ENCODE measurements at places on chromosomes 7 and 10. TPM values are rescaled to one million over a fixed set of nuclear protein-coding genes. Genes with fewer than 3 reads are reported as not detected.

DNA sequence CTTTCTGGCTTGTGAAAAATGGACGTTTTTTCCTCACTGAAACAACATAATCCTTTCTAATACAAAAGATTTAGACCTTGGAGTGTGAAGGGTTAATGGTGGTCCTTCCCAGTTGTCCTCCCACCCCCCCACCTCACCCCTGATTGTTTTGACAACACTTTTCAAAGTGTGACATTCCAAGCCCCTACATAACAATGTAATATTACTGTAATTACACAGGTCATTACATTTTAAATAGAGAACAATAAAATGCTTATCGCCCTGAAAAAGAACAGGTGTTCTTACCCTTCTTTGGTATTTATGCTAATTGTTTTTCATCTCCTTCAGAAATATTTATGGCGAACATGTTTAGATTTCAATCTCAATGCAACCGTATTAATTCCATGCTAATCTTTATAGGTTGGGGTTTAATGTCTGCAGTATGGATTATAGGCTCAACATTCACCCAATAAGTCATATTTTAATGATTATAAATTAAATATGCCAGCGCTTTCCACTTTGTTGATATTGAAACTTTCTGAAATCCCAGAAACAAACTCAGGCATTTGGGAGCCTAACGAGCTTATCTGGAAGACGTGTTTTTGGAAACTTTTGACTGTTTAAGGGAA is 5.0 kb downstream of the TCF7L2 start:
- DNase-seq = no peak

- DNase-seq = no peak
These were observed 399.2 kb upstream of the SEMA3D start for GRCh38 chr7:85586091-85586490.

GRCh38 chr10:8600192-8600591 is 545.7 kb downstream of the GATA3 start:
- no peak for DNase-seq

GRCh38 chr10:62036186-62037081 is 134.9 kb downstream of the ARID5B start:
- DNase-seq = no peak

DNA sequence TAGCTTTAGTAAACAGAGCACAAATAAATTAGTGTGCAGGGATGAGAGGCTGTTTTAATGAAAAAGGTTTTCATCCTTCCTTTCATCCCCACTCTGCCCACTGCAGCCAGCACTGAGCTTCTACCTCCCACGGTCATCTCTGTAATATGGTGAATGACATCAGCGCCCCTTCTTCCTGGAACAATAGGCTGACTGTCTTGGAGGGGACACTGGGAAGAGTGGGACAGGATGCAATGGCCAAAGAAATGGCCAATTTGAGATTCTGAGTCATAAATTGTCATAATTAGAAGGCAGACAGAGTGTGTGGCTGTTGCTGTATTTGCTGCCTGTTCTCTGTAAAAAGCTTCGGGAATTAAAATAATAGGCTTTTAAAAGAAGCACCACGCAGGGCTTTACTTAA is 126.7 kb upstream of the CALN1 start:
- DNase-seq = no peak

GRCh38 chr10:48233559-48234005 is 40.9 kb downstream of the FRMPD2 start:
- DNase-seq = no peak

GRCh38 chr7:360454-361100 is 70.6 kb downstream of the FOXL3 start:
- DNase-seq = no peak

DNA sequence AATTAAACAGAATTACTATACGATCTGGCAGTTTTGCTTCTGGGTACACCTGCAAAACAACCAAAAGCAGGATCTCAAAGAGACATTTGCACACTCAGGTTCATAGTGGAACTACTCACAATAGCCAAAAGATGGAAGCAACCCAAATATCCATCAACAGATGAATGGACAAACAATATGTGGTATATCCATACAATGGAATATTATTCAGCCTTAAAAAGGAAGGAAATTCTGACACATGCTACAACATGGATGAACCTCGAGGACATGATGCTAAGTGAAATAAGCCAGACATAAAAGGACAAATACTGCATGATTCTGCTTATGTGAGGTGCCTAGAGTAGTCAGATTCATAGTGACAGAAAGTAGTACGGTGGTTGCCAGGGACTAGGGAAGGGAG is 330.7 kb downstream of the PLXNA4 start:
- no peak for DNase-seq

GRCh38 chr7:99092064-99092720 is 51.7 kb downstream of the SMURF1 start:
- DNase-seq = no peak

- no peak for DNase-seq
These were observed 22.5 kb downstream of the AKR1E2 start for GRCh38 chr10:4848356-4849041.

- no peak for DNase-seq
These were observed 100.7 kb downstream of the IQUB start for GRCh38 chr7:123433665-123434064.

DNA sequence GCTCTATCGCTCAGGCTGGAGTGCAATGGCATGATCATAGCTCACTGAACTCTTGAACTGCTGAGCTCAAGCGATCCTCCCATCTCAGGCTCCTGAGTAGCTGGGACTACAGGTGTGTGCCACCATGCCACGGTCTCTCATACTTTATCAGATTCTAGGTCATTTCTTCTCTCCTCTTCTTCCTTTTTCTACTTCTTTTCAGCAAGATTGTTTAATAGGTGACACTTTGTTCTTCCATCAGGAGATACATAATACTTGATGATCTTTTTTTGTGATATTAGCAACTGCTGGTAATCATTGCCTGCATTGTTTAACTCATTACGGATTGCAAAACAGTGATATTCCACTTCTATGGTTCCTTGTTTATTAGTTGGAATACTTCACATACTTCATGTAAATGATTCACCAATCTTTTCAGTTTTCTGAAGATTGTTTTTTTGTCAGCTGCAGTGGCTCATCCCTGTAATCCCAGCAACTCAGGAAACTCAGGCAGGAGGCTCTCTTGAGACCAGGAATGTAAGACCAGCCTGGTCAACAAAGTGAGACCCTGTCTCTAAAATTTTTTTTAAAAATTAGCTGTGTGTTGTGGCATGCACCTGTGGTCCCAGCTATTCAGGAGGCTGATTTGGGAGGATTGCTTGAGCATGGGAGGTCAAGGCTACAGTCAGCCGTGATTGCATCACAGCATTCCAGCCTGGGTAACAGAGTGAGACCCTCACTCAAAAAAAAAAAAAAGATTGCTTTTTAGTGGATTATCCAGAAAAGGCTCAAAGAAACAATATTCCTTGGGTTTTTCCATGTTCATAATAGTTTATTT is 36.2 kb upstream of the CHST3 start:
- DNase-seq = peak; percentile 49

- DNase-seq = no peak
These were observed 599.5 kb downstream of the ARL4A start for GRCh38 chr7:13286916-13287315.

- DNase-seq = no peak
These were observed 14.1 kb upstream of the AKR1B10 start for GRCh38 chr7:134513169-134513752.

GRCh38 chr10:43409385-43410109 is 561 bp upstream of the HNRNPF start:
- DNase-seq = no peak

DNA sequence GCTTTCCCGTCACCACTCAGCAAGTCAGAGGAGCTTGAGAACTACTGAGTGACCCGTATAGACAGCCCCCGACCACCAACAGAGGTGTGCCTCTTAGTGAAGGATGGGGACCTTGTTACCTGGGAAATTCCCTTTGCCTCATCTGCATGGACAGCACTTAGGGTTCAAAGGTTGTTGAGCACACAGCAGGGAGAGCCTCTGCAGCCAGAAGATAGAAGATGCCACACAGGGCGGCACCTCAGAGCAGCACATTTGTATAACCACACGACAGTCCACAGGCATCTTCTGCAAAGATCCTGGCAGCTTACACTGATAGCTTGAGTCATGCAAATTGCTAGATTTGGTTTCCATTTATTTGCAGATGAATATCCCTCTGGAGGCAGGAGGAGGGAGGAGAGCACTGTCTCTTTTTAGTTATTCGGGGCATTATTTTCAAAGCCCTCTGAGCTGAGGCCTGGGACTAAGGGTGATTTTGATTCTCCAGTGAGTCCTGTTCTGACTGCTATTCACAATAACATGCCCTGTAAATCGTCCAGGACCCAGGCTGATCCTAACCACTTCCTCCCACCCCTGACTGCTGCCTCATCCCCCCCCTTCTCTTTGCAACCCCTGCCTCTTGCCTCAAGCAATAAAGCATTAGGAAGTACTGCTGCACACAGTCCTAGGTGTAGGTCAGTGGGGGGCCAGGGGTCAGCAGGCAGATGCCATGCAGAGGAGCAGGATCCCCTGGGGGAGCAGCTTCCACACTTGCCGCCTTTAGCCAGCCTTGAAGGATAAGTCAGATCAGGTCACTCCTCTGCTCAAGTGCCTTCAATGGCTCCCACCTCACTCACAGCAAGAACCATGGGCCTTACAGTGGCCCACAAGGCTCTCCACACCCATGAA is 24.6 kb upstream of the INMT start:
- DNase-seq = no peak

GRCh38 chr7:111633878-111634277 is 71.6 kb upstream of the IMMP2L start:
- no peak for DNase-seq

GRCh38 chr10:27474741-27475140 is 29.4 kb upstream of the RAB18 start:
- DNase-seq = no peak

DNA sequence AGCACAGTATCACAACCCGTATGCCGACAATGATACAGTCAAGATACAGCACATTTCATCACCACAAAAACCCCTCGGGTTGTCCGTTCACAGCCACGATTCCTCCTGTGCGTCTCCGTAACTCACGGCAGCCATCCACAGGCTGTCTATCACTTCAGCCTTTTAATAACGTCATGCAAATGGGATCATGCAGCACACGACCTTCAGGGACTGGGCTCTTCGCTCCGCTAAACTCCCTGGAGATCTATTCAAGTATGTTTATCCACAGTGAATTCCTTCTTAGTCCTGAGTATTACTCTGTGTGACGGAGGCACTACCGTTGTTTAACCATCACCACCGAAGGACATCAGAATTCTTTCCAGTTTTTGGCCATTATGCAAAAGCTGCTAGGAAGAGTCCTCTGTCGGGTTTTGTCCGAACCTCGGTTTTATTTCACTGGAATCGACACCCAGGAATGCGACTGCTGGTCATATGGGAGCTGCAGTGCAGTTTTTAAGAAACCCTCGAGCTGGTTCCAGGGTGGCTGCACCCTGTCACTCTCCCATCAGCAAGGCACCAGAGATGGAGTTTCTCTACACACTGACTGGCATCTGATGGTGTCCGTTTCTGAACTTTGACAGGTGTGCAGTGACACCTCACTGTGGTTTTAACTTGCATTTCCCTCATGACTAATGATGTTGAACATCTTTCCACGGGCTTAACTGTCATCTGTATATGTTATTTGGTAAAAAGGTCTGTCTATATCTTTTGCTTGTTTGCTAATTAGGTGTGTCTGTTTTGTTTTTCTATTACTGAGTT is 193.6 kb downstream of the MAD1L1 start:
- DNase-seq = no peak

- no peak for DNase-seq
These were observed 22.9 kb downstream of the H2AZ2 start for GRCh38 chr7:44824894-44825526.

The UFSP1 gene
- 1.3 TPM for polyA plus RNA-seq

The PLAU gene
- polyA plus RNA-seq = 329 TPM

The LIPM gene
- not detected for polyA plus RNA-seq

The LBX1 gene
- polyA plus RNA-seq = not detected
